ENCODE measurements at places on chromosomes 2 and 18.

- no peak overlapping the region for H3K4me3 ChIP-seq
- no peak overlapping the region for H3K27ac ChIP-seq
- DNase-seq, result no peak
- H3K4me1 ChIP-seq, result no peaks in the 10 kb centered on the region
- H3K27me3 ChIP-seq, result no peaks in the 10 kb centered on the region
These were observed 358.7 kb upstream of the TNP1 start for GRCh38 chr2:217218269-217219163.

- no peak overlapping the region for H3K4me3 ChIP-seq
- H3K36me3 ChIP-seq, result no peaks in the 10 kb centered on the region
- no peaks in the 10 kb centered on the region for H3K27me3 ChIP-seq
- DNase-seq, result no peak
These were observed 16.4 kb upstream of the TMEM18 start for GRCh38 chr2:693606-694005.

DNA sequence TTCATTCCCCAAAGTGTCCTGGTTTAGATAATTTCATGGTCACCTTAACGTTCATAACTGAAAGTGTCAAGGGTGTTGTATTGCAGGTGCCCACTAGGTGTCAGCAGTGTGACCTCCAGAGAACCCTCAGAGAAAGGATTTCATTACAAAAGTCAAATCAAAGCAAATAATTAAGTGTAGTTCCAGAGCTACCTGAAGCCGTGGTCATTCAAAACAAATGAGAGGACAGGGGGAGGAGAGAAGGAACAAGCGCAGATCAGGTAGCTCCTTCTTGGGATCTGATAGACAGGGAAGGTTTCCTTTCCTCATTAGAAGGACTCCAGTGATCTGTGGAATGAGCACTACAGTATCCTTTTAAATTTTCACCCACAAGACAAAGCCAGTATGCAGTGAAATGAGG lies at the start of gene SLC9A4:
SLC9A4 (plus strand) TSS at position 207 of the 400 bp plus-strand sequence. CDS start 534 bp downstream, outside the sequence.
- H3K27ac ChIP-seq, result no peak within 1 kb of the TSS
- H3K4me3 ChIP-seq, result no peak within 1 kb of the TSS
- H3K36me3 ChIP-seq, result no peaks in the 10 kb centered on the region
- no peaks in the 10 kb centered on the region for H3K4me1 ChIP-seq

GRCh38 chr18:9404565-9405060 lies 70.0 kb downstream of the TWSG1 start:
- no peak overlapping the region for H3K4me3 ChIP-seq
- no peaks in the 10 kb centered on the region for H3K36me3 ChIP-seq
- H3K27ac ChIP-seq, result no peak overlapping the region
- H3K27me3 ChIP-seq, result no peaks in the 10 kb centered on the region
- no peak for DNase-seq

DNA sequence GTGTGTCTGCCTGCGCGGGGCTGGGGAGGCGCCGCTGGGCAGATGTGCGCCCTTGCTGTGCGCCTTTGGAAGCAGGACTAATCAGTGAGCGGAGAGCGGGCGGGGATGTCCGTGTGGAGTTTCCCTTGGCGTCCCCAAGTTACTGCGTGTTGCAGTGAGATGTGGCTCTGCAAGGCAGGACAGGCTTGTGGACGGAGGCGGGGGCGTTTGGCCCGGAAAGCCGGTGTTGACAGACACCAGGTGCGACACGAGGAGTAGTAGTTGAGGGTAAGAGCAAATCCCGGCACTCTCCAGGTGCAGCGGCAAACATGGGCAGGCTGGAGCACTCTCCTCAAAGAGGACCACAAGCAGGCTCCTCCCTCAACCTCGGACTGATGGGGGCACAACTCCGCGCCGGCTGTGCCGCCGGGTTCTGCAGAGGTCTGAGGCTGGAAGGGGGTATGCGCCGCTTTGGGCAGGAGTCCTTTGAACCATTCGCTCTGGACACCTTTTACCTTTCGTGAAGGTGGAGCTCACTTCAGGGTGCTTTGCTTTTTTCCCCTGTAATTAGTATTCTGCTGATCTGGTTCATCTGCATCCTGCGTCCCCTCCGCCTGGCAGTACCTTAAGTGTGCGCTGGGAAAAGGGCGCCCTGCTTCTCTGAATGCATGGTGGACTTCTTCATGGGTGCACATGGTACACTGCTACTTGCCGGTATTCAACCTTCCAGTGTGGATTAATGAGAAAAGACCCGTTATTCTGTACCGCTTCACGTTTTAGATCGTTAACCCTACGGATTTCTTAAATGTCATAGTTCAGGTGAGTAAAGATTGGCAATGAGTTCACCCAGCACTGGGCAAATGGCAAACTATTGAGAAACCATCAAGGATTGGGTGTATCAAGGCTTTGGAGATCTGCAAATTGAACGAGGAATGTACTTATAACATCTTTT lies 608 bp downstream of the CDH7 start:
- H3K4me3 ChIP-seq, result peak overlapping the region; percentile 49
- H3K27ac ChIP-seq, result no peak overlapping the region
- no peaks in the 10 kb centered on the region for H3K27me3 ChIP-seq
- H3K36me3 ChIP-seq, result no peaks in the 10 kb centered on the region

- H3K4me1 ChIP-seq, result no peaks in the 10 kb centered on the region
- no peaks in the 10 kb centered on the region for H3K27me3 ChIP-seq
- H3K27ac ChIP-seq, result no peak overlapping the region
These were observed 66.7 kb downstream of the ZC3H6 start for GRCh38 chr2:112342067-112342550.

DNA sequence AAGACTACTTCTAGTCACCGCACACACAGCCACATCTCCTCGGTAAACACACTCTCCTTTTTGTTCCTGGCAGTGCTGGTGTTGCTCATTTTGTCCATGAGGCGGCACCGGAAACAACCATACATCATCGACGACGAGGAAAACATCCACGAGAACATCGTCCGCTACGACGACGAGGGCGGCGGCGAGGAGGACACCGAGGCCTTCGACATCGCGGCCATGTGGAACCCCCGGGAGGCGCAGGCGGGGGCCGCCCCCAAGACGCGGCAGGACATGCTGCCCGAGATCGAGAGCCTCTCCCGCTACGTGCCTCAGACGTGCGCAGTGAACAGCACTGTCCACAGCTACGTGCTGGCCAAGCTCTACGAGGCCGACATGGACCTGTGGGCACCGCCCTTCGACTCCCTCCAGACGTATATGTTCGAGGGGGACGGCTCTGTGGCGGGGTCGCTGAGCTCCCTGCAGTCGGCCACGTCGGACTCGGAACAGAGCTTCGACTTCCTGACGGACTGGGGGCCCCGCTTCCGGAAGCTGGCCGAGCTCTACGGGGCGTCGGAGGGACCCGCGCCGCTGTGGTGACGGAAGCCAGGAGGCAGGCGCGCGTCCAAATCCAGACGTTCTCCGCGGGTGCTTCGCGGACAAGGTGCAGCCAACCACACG lies 221.0 kb downstream of the CDH20 start:
- no peak overlapping the region for H3K4me3 ChIP-seq
- H3K27ac ChIP-seq, result no peak overlapping the region
- no peaks in the 10 kb centered on the region for H3K4me1 ChIP-seq
- no peaks in the 10 kb centered on the region for H3K27me3 ChIP-seq
- no peak for DNase-seq

DNA sequence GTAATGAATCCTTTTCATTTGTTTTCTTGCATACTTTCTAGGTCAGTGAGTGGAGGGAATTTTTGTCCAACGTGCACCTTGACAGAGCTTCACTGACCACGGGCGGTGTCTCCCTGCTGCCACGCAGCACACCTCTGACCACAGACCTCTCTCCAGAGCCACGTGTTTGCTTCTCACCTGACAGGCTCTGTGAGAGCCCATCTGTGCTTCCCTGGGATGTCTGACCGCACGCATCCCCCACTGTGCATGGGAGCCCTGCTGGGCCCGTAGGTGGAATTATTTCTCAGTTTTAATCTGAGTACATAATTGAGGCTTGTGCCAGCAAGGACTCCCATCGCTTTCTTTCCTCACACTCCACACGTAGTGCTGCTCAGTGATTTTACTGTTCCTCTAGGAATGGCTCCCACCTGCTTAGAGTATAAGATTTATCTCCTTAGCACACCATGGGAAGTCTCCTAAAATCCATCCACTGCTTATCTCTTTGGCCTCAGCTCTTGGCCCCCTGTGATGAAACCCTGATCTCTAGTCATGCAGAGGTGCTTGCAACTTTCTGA lies 482.6 kb downstream of the TSN start:
- H3K4me1 ChIP-seq, result no peaks in the 10 kb centered on the region
- H3K36me3 ChIP-seq, result no peaks in the 10 kb centered on the region
- no peak for DNase-seq

DNA sequence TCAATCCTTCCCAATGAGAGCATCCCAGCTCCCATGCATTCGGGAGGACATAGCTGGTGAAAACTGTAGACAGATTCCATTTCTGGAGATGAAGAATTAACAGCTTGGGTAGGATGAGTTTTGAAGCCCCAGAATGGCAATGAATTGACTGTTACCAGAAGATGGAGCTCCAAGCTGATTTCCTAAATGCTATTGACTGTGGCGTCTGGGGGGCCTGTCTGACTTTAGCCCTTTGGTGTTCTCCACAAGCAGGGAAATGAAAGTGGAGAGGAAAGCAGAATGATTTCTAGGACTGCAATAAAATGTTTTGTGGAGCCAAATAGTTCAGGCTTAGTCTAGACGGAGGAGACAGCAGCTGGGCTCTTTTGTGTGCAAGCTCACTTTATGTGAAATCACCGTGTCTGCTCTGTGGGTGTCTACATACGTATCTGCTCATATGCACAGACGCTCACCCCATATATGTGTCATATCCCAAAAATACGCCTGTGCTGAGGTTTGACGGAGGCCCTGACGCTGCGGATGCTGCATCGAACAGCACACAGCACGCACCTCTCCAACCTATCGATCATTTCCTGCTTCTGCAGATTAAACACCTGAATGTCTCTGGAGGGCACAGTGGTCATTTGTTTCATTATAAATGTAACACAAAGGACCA lies 166.4 kb upstream of the PXDN start:
- no peak for DNase-seq
- H3K36me3 ChIP-seq, result no peaks in the 10 kb centered on the region
- H3K4me3 ChIP-seq, result no peak overlapping the region
- H3K27me3 ChIP-seq, result peaks cover 3% of the 10 kb centered on the region
- H3K27ac ChIP-seq, result no peak overlapping the region
- no peaks in the 10 kb centered on the region for H3K4me1 ChIP-seq

DNA sequence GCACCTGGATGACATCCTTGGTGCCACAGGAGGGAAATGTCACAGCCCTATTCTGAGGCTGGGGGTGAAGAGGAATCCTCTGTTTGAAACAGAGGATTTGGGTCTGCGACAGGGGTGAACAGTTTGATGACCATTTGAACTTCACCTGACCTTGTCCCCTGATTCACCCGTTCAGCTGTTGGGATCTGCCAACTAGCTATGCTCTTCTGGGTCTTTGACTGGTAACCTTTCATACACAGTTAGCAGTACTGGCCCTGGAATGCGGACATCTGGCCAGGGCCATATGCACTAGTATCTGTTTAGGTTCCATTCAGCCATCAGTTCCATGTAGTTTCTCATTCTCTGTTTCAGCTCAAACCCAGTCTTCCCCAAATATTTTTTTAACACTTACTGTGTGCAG lies 72.6 kb upstream of the MCFD2 start:
- DNase-seq, result no peak
- no peaks in the 10 kb centered on the region for H3K36me3 ChIP-seq
- no peaks in the 10 kb centered on the region for H3K27me3 ChIP-seq
- H3K4me3 ChIP-seq, result no peak overlapping the region
- peaks cover 20% of the 10 kb centered on the region for H3K4me1 ChIP-seq
- peak overlapping the region; percentile 71 for H3K27ac ChIP-seq

- no peak for DNase-seq
- H3K27me3 ChIP-seq, result no peaks in the 10 kb centered on the region
- H3K27ac ChIP-seq, result no peak overlapping the region
- no peak overlapping the region for H3K4me3 ChIP-seq
These were observed 557.9 kb downstream of the TNS1 start for GRCh38 chr2:217444932-217445331.

DNA sequence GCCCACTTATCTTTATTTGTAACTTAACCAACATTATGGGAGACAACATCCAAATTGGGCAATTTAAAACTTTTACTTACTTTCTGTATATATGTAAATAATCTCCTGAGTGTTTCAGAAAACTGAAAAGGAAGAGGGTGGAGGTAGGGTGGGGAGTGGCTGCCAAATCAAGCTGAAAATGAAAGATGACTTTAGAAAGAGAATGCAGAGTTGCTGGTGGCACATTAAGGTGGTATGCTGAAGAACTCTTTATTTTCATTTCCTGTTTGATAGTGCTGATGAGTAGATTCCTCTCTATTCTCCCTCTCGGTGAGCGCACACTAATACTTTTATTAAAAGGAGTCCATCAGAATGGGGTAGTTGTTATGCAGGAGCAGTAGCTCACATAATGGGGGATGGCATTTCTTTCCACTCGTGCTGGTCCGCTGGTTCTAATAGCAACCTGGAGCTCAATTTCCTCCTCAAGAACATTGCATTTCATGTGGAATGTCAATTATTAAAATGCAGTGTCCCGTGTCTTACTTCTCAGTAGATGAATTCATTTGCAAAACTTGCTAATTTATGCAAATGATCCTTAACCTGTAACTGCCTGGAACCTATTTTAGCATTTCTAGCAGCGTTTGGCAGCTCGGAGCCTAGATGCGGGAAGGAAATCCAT lies 466.9 kb upstream of the HNRNPA3 start:
- H3K27me3 ChIP-seq, result no peaks in the 10 kb centered on the region
- no peak overlapping the region for H3K27ac ChIP-seq

DNA sequence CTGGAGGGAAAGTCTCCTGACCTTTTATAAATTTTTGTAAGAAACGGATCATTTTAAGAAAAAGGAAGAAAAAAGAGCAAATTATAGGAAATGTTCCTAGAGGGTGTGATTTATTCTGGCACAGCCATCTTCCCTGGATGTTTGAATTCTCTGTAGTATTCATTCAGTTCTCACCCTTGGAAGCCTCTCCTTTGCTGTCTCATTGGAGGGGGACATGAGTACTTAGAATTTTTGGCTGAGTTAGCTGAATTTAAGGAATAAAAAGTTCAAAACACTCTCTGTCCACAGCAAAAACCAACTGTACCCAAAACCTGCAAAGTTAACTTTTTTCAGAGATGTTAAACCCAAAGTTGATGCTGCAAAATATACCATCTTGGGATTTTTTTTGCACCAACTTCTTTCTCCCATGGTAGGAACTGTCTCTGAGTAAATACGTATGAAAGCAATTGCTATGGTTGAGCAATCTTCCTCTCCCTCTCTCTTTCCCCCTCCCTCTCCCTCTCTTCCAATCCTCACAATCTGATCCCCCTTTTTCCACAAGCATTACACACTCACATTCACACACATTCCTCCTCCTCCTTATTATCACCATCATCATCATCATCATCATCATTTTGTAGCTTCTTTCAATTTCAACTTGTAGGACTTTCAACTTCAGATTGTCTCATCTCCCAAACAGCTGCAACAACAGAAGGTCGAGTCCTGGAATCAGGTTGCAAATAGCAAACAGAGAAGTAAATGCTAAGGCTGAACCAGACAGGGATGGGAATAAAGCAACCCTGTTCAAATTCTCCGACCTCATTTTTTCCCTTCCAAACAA lies 183.7 kb downstream of the GFPT1 start:
- H3K4me3 ChIP-seq, result no peak overlapping the region
- no peaks in the 10 kb centered on the region for H3K36me3 ChIP-seq
- H3K27ac ChIP-seq, result no peak overlapping the region
- H3K27me3 ChIP-seq, result no peaks in the 10 kb centered on the region

GRCh38 chr18:70195852-70196434 lies 9.5 kb downstream of the RTTN start:
- H3K36me3 ChIP-seq, result no peaks in the 10 kb centered on the region
- no peaks in the 10 kb centered on the region for H3K27me3 ChIP-seq
- H3K4me3 ChIP-seq, result no peak overlapping the region
- H3K27ac ChIP-seq, result no peak overlapping the region

GRCh38 chr2:27021253-27022049 lies 11.3 kb upstream of the TMEM214 start:
- no peak overlapping the region for H3K27ac ChIP-seq
- no peaks in the 10 kb centered on the region for H3K27me3 ChIP-seq
- no peaks in the 10 kb centered on the region for H3K4me1 ChIP-seq
- DNase-seq, result peak; percentile 48

All from prostate gland (tissue), 2 donors.